ENCODE measurements at places on chromosomes 1 and 21.

- DNase-seq = no peak
Observed at GRCh38 chr1:182731852-182732575, 47.6 kb upstream of the RGS8 start.

DNA sequence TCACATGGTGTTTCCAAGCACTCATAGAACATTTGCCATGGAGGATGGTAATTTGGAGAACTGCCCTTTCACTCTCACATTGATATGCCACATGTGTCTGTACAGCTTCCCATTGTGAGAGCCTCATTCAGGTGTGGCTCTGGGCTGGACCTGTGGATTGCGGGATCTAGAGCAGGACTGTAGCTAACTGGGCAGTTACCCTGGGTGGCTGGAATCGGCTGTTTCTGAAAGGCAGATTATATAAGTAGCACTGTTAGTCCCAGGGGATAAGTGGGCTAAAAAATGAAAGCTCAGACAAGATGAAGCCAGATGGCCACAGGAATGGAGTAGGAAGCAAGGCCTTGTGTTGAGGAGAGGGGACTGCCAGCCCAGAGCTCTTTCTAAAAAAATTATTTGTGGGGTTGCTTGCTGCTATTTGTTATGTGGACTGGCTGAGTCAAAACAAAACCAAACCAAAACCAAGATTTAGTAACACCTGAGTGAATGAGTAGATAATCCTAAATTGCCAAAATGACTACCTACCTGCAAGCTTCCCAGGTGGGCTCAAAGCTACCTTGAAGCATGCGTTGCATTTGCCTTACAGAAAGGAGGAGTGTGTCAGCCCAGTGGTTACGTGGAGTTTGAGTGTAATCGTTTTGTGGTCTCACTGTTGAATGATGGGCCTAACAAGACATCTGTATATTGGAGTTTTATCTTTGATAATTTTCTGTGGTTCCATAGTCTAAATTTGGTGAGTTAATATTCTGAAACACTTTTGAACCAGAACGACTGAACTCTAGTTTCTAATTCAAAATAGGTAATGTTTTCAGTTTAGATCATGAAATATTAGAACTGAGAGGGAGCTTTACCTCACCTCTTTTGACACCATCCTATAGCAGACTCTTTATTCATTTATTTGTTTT, 58.0 kb downstream of the SDCCAG8 start:
- DNase-seq = no peak

DNA sequence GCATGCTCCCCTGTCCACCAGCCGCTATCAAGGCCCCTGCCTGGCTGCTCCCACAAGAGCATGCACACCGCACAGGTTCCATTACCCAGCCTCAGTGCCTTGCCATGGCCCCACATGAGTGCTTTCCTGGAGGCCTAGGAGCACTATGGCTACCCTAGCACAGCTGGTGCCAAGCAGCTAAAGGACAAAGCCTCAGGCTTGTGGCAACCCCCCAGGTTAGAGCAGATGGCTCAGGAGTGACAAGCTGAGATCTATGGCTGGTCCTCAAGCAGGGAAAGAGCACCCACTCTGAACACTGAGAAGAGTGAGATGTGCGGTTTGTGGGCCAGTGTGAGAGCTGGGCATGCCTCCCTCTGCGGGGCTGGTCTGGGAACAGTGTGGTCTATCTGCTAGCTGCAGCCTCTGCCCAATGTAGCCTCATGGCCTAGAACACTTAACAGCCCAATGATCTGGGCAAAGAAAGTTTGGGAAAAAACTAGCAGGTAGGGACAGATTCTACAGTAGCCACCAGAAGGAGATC, 129.8 kb downstream of the VAV3 start:
- DNase-seq = no peak

GRCh38 chr1:5980314-5981008, 11.8 kb downstream of the NPHP4 start:
- DNase-seq = no peak

DNA sequence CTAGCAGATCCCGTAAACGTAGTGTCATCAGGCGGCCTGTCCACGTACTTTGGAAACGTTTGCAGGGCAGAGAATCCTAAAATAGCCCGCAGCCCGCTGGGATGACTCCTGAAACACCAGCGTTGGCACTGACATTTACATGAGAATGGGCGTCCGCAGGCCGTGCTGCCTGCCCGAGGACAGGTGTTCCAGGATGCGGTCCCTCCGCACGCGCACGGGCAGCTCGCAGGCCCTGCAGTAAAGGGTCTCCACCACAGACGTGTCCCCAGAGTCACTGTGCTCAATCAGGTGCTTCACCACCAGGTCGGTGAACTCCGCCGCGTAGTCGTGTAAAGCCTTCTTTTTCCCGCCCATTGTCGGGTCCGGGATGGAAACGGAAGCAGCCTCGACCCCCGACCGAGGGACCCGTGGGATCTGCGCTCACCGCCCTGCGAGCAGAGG, 5.8 kb upstream of the CCDC27 start:
- no peak for DNase-seq

DNA sequence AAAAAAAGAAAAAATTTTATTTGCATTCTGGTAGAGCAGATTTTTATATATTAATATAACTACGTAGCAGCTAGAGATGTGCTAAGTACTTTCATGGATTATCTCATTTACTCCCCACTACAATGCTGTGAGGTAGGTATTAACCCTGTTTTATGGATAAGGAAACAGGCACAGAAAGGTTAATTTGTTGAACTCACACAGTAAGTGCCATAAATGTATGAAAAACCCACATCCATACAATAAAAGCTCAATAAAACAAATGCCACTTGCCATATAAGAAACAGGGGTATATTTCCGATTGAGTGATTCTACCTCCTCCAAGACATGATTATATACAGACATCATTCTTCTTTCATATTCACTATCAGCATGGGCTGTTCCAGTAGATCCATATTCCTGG, 83.1 kb downstream of the INTS7 start:
- DNase-seq = no peak

GRCh38 chr1:55374216-55374615, 159.1 kb upstream of the USP24 start:
- DNase-seq = no peak

DNA sequence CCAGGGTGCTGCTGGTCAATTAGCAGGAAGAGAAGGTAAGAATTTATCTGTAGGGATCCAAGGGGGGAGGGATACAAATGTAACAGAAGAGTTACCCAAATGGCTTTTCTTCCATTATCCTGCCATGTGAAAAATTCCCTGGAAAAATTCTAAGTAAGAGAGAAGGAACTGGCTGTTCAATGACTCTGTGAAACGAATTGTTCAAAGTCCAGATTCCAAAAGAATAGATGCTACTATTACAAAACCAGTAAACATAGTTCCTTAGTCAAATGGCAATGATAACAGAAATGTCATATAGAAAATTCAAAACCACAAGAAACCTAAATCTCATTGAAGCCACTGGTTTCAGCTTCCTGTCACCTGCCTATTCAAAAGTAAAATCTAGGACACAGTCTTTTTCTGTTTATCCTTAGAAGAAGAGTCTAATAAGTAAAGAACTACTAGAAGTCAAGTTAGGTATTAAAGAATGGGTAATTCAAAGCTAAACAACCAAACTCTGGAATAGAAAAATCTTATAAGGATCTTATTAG, 102.6 kb downstream of the ZNF644 start:
- no peak for DNase-seq

DNA sequence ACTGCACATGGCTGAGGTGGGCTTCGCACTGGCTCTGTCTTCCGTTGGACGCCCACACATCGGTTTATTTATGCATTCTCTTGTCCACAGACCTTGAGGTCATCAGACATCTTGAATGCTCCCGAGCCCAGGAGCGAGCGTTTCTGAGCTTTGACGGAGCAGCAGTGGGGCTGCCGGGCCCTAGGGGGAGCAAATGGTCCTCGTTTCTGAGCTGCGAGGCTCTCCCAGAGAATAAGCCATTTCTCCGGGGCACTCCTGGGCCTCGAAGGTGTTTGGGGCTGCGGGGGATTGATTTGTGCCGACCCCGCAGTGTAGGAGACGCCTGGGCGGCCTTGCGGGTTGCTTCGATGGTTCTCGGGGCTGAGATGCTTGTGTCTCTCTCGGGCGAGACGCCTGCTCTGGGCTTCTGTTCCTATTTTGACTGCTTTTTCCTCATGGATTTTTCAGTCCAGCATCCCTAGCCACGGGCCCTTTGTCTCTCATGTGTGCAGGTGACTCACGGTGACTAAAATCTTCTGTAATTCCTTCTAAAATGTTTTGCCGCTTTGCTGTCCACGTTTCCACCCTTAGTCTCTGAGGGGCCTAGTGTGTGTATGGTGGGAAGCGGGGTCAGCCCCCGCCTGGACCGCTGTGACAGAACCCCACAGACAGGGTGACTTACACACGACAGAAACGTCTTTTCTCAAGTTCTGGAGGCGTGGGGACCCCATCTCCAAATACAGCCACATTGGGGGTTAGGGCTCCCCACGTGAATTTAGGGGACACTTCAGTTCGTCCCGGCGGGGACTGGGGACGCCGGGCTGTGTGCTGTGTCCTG, 62.1 kb downstream of the FAAP20 start:
- DNase-seq = no peak

DNA sequence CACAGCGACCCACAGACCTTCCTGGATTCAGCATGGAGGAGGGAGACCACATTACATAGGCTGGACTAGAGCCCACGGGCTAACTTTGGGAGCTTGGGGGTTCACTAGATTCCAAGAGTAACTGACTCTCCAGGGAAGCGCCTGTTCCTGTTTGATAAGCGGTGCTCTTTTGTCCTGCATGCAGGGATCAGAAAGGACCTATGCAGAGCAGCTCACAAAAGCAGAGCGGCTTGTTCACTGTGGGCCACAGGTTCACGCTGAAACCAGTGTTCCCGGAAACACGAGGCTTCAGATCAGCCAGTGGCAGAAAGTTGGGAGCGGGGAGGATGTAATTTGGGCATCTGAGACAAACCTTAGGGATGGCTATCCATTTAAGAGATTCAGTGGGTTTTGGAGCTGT, 403.9 kb downstream of the PCP4 start:
- no peak for DNase-seq

GRCh38 chr1:2406451-2407041, 5.8 kb downstream of the PEX10 start:
- no peak for DNase-seq

DNA sequence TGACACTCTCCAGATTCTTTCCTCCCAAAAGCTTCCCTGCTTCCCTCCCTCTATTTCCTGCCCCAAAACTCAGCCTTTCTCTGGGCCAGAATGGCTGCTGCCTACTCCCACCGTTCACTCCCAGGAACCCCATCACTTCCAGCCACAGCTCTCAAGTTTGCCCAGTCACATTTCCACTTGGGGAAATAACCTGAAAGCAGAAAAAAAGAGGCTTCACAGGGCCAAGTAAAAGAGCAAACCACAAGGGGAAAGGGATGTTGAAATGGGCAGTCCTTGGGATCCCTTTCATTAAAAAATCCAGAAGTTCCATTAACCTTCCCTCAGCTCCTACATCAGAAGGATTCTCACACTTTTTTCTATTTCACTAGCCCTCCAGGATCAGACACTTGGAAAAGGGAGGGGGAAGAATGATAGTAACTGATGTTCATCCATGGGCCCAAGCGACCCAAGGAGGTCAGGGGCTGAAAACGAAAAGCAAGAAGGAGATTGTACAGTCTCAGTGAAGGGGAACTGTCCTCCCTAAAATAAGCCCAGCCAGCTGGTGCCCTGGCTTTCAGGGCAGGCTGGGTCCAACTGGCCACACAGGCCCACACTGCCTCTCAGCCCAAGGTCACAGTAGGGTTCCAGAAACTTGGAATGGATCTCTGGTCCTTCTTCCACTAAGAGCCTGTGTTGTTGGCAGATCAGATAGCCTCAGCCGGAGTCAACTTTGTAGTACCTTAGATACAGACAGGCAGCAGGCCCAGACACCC, 49.7 kb downstream of the DMAP1 start:
- DNase-seq = no peak

DNA sequence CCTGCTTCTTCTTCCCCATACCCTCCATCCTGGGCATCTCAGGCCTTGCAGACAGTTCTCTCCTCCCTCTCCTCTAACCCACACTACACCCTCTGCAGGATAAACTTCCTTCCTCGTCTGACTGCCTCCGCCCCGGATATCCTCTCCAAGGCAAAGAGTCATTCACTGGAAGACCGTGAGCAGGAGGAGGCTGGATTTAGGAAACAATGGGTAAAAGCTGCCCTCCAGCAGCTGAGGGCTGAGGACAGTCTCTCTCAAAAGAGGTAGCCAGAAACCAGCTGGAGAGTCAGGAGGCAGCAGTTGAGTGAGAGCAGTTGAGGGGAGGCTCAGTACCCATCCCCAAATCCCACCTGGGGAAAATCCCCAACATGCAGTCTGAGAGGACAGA, 1.4 kb downstream of the CSRP1 start:
- DNase-seq = no peak

- DNase-seq = peak; percentile 29
Observed at GRCh38 chr1:111030590-111030989, 66.9 kb upstream of the LRIF1 start.

- DNase-seq = no peak
Observed at GRCh38 chr1:157472959-157473358, 79.4 kb downstream of the FCRL5 start.

DNA sequence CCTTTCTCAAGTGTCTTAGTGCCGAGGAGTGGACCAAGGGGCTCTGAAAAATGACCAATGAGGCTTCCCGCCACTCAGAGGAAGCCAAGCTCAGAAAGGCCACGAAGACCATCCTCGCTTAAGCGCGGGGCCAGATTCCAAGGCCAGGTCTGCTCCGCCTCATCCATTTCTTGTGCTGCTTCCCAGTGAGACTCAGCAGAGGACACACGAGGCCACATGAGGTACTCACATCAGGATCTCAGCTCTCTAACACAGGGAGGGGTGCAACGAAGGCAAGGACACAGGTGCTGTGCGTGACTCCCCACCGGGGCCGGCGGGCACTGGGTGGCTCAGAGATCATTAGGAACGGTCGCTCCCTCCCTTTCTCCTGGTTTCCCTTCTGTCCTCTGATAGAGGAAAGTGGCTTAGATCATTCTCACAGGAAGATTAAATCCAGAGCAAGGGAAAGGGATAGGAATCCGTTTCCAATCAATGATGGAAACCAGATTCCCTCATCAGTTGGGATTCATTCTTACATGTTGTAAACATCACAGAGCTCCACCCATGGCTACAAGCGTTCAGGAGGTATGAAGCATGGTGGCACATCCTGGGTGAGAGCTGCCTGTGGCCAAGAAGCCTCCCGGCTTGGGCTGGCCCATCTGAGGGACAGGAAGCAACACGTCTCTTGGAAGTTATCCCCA, 46.7 kb downstream of the CAPZB start:
- no peak for DNase-seq

- DNase-seq = no peak
Observed at GRCh38 chr1:163084330-163084729, 15.2 kb downstream of the RGS4 start.

GRCh38 chr1:68198752-68199151, 33.6 kb downstream of the WLS start:
- no peak for DNase-seq

DNA sequence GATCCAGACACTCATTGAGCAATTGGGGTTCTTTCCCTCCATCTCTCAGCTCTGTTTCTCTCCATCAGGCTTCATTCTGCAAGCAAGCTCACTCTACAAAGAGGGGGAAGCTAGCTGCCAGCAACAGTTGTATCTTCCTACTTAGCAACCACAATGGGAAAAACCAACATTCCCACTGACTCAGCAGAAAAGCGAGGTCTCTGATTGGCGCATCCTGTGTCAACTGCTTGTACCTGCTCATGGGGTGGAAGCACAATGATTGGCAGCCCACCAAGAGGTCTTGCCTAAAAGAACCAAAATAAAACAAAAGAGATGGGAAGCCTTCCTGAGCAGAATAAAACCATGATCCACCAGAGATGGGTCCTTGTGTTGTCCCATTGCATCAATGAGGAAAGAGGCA, 4.0 kb upstream of the CDA start:
- DNase-seq = no peak

GRCh38 chr1:59258412-59259032, 38.4 kb upstream of the FGGY start:
- no peak for DNase-seq

All from NCI-H1092 (cell line).